Naive thymus-derived CD8-positive, alpha-beta T cell (primary cell): ENCODE measurements at places on chromosomes 16 and 17. TPM values are rescaled to one million over a fixed set of nuclear protein-coding genes. Genes with fewer than 3 reads are reported as not detected.
A peak's percentile ranks its signal among the peaks of the same experiment; 100 is the strongest.

- DNase-seq, result no peak
Observed at GRCh38 chr17:77099997-77100396, 40.8 kb upstream of the SEC14L1 start.

- no peak for DNase-seq
Observed at GRCh38 chr16:2516391-2517240, 2.9 kb downstream of the ATP6V0C start.

GRCh38 chr17:28240688-28241340, 78.2 kb upstream of the TMEM97 start:
- DNase-seq, result no peak

GRCh38 chr17:6815775-6816174, 15.8 kb downstream of the TEKT1 start:
- DNase-seq, result no peak

DNA sequence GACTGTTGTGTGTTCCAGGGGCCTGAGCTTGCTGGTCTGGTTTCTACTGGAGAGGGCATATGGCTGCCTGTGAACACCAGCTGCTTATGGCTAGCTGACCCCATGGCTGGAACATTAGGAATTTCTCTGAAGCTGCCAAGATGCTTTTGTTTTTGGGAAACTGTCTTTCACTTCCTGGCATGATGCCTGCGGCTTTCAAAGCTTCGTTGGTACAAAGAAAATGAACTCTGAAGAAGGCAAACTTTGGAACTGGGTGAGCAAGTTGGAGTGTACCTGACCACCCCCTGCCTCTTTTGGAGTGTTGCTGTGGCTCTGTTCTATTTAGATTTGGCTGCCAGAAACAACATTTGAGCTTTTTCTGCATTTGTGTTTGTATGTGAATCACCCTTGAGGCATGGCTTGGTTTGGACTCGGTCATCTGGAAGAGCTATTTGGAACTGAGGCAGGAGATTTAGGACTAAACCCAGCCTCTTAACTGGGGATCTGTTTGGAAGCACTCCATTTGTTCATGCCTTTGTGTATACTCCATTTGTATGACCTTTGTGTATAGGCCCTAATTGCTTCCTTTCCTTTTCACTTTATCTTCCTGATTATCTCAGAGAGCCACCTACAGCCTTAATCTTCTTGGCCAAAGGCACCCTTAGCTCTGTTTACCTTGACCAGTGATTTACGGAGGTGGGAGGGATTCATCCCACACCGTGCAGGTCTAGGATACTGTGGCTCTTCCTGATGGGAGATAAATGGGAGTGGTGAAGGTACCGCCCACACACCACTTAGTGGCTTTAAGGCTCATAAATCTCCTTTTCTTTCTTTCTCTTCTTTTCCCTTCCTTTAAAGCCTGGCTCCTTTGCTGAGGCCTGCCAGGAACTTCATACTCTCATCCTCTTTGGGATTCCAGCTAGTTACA, 7.3 kb upstream of the CPHXL start:
- DNase-seq, result no peak

GRCh38 chr17:46179375-46179999, 13.7 kb downstream of the KANSL1 start:
- no peak for DNase-seq

DNA sequence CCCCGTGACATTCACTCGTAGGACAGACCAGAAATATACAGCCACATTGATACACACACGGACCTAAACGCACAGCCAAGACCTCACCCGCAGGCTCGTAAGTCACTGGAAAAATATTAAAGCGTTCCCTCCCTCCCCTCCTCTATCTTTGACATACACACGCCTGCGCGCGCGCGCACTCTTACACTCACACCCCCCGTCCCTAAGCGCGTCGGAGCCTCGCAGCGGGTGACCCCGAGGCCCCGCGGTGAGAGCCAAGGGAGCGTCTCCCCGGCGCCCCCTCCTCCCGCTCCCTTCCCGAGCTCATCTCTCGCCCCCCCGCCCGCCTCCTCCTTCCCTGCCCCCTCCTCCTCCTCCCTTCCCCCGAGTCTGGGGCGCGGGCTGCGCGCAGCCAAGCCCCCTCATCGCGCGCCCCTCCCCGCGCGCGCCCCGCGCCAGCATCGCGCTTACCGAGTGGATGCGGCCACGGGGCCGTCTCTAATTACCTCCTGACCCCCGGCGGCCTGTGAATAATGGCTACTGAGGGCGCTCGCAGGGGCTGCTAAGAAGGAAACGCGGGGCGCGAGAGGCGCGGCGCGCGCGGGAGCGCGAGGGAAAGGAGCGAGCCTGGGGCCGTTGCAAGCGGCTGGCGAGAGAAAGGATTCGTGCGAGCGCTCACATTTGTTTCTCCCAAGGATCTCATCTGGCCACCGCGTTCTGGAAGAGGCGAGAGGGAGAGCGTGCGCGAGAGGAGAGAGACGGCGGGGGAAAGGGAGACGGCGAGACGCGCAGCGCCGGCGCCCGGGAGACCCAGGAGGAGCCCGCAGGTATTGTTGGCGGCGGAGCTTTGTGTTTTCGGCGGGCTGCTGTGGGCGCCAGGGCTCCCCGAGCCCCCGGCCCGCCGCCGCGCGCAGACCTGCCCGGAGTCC, 42.4 kb downstream of the RAI1 start:
- DNase-seq, result peak; percentile 42

GRCh38 chr16:5551909-5552308, 454.3 kb upstream of the EEF2KMT start:
- no peak for DNase-seq

DNA sequence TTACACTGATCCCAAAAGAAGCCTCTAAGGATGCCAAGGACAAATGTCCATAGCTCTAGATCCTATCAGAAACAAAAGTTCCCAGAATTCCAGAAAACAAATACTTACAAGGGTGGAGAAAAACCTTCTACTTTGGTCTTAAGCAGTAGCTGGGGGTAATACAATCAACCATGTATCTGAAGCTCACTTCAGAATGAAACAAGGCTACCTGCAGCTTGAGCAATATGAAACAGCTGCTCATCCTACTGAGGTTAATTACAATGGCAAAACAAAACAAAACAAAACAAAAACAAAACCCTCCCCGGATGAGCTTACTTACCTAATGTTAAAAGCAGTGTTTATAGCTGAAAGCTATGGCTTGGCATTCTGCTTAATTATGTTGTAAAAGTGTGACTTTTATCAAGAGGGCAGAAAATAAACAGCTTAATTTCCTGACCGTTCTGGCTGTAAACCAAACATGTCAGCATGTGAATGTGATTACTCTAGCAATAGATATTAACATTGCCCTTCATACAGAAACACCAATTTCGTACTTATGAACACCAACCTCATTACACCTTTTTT, 10.5 kb downstream of the PDZD9 start:
- DNase-seq, result no peak

DNA sequence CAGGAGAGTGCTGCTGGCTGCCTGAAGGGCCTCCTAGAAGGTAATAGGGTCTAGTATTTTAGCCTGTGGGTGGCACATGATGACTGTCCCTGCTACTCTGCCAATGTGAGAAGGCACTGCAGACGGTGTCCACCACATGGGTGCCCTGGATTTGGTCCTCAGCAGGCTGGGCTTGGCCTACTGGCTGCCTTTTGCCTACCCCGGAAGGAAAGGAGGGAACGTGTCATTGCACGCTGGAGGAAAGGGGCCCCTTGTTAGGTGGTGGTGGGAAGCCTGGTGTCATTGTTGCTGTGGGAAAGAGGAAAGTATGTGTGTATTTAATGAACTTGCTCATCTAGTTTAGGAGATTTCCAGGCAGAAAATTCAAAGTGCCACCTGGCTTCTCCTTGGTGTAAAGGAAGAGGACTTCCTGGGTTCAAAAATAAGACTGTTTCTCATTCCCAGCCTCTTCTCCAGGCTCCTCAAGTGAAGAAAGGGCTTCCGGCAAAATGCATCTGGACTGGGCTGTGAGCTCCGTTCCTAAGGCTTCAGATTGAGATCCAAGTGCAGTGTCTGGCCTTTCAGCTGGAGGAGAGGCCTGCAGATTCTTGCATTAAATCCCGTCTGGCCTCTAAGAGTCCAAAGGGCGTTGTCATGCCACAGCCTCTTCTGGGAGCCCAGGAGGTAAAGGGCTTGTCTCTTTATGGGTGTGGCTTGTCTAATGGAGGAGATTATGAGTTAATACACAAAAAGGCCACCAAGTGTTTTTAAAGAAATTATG, 55.1 kb downstream of the RPTOR start:
- DNase-seq, result no peak

- no peak for DNase-seq
Observed at GRCh38 chr16:56354746-56355145, 70.6 kb downstream of the AMFR start.

DNA sequence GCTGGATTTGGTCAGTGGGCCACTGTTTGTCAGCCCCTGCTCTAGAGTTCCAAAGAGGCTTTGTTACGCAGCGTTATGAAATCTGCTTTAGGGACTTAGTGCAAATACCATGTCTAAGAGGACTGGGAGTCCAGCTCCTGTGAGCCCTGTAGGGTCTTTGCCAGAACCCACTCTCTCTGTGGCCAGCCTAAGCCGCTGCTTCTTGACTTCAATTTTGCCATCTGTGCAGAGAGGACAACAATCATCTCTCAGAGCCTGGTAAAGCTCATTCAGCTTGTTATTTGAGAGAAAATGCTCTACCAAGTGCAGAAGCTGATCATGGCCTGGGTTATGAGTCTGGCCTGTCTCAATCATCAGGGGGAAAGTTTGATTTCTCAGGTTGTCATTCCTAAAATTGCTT, 17.9 kb downstream of the CA10 start:
- no peak for DNase-seq

DNA sequence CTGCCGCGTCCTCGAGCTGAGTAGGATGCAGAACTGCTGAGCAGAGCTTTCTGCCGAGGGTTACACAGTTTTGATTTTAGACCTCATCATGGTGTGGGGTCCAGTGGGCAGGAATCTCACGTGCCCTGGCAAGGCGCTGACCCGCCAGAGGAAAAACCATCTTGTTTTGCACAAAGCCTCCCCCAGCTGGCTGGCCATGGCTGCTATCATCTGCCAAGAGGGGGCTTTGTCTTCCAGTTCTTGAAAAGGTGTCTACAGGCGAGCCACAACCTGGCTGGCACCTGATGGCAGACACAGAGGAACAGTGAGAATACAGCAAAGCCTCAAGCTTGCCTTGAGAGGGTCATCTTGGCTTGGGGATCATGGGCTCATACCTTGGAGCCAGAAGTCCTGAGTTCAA, 118.3 kb downstream of the CMIP start:
- no peak for DNase-seq

DNA sequence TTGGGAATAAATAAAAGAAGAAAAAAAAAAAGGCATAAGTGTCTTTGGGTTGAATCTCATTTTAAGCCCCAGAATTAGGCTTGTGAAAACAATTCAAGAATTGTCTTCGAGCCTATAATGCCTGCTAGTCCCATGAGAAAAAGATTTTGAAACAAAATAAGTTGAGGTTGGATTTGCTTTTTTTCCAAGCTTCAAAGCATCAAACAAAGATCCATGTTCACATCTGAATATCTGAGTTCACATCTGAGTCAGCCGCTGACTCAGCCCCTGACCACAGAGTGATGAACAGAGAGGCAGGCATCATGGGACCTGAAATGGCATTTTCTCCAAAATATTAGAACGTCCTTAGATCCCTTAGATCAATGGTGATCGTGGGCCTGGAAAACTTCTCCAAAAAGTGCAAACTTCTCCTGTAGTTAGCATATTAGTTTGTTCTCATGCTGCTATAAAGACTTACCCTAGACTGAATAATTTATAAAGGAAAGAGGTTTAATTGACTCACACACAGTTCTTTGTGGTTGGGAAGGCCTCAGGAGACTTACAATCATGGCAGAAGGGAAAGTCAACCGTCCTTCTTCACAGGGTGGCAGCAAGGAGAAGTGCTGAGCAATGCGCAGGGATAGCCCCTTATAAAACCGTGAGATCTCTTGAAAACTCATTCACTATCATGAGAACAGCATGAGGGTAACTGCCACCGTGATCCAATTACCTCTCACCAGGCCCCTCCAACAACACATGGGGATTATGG, 294.6 kb upstream of the HSBP1 start:
- no peak for DNase-seq

- no peak for DNase-seq
Observed at GRCh38 chr17:31405890-31406371, 14.5 kb downstream of the RAB11FIP4 start.

DNA sequence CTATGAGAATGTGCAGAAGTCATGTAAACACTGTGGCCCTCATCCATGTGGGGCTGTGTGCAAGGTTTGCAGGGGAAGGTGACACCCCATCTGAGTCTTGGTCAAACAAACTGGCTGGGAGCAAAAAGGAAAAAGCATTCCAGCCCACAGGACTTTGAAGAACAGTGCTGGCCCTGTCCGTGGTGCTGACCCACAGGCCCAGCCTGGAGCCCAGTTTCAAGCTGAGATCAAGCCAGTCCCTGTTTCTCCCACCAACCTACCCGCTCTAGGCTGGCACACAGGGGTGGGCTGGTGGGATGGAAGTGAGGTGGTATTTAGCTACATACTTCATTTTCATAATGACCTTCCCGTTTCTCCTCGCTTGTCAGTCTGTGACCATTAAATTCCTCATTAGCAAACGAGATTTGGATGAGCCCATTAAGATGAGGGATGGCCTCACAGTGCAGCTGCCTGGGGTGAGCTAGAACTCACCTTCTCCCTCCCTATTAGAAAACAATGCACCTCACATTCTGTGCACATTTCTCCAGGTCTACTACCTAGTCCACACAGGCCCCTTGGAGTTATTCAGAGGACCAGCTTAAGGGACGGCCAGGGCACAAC, 12.6 kb upstream of the RPL38 start:
- DNase-seq, result no peak

DNA sequence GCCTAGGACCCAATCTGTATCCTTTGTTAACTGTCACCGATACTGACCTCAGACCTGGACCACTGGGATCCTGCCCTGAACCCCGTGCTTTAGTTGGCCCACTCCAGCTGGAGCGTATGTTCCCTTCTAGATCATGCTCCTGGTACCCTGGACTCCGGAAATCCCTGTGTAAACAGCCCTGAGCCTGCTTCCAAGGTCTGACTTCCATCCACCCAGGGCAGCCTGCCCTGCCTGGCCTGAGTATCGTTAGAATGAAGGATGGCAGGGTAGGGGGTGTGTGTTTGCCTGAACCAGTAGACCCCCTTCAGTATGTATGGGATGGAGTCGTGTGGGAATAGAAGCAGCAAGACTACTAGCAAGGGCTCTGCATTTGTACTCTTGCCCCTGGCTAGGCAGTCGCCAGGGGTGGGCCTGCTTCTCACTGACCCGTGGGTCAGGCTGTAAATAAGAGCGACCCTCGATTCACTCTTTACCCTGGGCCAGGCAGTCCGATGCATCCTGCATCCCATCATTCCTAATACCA, 691 bp upstream of the TMEM98 start:
- DNase-seq, result no peak

- no peak for DNase-seq
Observed at GRCh38 chr16:84104231-84104630, 12.5 kb downstream of the MBTPS1 start.

The OTOP3 gene
- total RNA-seq, result not detected

The PROCA1 gene
- 16.7 TPM for total RNA-seq

The PABPN1L gene
- total RNA-seq, result not detected

The CASKIN1 gene
- 0.08 TPM for total RNA-seq

The ARL5C gene
- total RNA-seq, result not detected

The PLK1 gene
- total RNA-seq, result 3.2 TPM

The ATP1B2 gene
- total RNA-seq, result 0.36 TPM

The EVPLL gene
- not detected for total RNA-seq
